ENCODE measurements at places on chromosomes 4 and X.

DNA sequence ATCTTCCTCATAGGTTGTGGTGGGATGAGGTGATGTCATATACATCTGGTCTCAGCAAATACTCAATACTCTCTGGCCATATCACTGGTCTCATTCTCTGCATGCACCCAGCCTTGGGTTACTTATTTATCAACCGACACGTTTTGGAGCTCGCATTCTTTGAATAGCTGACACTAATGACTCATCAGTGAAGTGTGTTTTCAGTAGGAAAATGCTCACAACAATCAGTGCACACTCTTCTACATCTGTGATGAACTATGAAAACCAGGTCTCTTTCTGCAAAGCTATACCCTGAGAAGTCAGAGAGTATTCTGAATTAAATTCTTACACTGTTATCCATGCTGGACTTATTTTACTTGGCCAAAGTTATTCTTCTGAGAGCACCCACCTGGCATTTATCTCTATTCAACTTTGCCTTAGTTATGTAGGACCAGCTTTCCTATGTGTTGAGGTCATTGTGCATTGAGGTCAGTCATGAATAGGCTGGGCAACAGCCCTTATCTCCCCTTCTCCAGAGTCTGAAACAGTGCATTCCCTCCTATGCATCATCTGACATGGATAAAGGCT, 58.7 kb upstream of the DHX15 start:
- no peak for DNase-seq

- no peak for DNase-seq
These were observed 217.9 kb downstream of the HS6ST2 start for GRCh38 chrX:132740316-132741123.

DNA sequence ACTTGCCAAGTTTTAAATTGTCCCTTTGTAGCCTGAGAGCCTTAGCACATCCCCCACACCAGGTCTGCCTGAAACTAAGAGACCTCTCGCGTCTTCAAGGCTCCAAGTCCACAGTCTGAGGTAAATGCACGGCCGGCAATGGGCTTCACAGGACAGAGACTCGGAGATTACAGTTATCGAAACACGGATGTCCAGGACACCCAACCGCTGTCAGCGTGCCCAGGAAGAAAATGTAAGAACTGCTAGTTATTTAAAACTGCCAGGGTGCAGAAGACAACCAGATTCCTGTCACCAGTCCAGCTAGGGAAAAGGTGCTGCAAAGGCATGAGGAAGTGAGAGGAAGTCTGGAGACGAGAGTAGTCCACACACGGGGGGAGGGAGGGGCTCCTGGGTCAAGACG, 28.9 kb downstream of the ZNF827 start:
- DNase-seq: no peak

DNA sequence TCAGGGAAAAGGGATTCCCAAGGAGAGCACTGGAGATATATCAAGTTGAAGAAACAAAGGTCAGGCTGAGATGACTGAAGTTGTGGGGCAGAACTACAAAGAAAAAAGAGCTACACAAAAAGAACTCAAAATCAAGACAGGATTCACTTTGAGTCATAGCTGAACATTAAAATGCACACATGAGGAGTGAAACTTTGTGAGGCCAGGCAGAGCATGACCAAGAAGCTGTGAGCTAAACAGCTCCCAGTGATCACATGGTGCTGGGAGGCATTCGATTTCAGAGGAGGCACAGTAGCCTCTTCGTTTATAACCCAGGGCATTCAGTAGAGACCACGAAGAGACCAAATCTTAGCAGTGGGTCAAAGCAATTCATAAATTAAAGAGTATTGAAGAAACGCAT, 145.3 kb downstream of the ATRX start:
- no peak for DNase-seq

- no peak for DNase-seq
These were observed 132.3 kb downstream of the CBR4 start for GRCh38 chr4:168877511-168878491.

GRCh38 chr4:6466756-6467381, 5.5 kb downstream of the PPP2R2C start:
- DNase-seq: no peak

DNA sequence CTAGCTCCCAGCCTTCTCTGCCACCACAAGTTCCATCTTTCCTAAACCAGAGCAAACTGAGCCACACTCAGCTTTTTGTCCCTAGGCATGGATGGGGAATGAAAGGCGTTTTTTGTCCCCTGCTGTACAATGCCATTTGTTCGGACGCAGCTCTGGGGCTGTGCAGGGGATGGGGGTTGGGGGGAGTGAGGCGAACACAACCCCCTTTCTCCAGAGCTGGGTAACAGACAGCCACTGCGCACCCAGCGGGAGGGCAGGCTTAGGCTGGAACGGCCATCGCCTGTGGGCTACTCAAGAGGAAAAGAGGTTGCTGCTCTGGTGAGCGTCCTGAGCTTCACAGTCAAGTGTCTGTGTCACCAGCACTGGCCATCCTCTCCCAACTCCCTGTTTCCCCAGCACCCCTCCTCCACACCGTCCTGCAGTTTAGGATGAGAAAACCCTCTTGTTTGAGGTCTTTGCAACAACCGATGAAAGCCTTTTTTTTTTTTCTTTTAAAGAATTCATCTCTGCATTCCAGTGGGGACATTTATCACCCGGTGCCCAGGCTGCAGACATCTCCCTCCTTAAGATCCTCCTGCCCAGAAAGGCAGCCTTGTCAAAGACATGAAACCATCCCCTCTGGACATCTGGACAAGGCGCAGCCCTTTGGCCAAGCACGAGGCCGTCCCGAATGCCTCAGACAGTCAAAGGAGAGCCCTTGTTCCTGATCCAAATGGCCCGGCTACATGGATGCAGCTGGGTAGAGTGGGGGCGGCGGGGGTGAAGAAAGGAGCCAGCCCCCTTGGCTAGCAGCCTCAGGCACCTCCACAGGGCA, 419.6 kb downstream of the BCOR start:
- no peak for DNase-seq

- no peak for DNase-seq
These were observed 102.5 kb downstream of the LARP7 start for GRCh38 chr4:112739442-112739841.

GRCh38 chrX:132093239-132093860, 34.5 kb downstream of the FRMD7 start:
- DNase-seq: no peak

- DNase-seq: no peak
These were observed 79.2 kb upstream of the DKK2 start for GRCh38 chr4:107115185-107115847.

DNA sequence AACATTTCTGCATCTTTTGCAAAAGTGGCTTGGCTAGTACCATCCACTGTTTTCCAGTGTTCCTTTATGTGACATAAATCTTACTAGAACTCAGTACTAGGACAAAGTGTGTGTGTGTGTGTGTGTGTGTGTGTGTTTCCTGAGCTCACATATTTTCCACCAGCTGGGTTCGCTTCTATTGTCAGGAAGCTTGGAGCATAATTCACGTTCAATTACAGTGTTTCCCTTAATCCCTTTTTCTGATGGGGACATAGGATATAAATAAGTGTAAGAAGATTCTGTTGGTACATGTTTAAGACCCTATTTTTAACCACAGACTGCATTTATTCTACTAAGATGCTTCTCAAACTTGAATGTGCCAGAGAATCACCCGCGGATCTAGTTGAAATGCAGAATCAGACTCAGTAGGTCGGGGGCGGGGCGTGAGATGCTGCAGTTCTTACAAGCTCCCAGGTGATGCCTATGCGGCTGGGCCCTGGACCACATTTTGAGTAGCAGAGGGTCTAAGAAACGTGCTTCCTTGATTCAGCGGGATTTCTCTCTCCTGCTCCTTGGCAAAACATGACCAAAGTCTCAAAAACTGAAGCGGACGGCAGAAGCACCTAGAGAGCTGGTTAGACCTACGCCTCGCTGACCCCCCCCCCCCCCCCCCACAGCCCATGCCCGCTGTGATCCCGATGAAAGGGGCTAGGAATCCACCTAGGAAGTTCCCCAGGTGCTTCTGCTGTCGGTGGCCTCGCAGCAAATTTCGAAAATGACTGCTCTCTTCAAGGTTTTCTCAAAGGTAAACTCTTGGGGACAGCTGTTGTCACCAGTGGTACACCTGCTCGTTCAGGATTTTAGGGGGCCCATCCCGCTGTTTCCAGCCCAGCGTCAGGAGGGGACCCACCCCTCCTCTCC, 797 bp downstream of the CD99L2 start:
- DNase-seq: peak; percentile 11

DNA sequence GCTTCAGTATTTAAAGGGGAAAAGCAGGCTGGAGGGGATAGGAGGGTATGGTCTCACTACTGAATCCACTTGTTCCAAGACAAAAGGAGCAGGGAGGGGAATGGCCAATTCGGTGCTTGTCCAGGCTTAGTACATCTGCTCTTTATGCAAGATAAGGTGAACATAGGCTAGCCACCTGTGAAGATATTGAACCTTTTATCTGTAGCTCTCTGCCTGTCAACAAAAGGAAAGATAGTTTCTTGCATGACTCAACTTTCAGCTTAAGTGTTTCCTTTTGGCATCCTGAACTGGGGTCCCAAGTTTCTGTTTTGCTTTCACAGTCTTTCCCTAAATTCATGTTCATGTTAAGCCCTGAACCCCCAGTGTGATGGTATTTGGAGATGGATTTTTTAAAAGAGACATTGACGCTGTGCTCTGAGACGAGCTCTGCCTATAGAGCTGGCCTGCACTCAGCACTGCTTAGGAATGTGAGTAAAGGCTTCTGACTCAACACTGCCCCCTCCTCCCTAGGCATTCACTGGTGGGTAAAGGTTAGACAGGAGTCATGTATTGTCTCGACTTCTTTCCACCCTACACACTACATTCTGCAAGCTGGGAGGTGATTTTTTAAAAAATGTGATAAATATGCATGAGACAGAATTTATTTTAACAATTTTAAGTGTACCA, 28.2 kb downstream of the FAM149A start:
- no peak for DNase-seq

- DNase-seq: no peak
These were observed 337.6 kb downstream of the PCDH18 start for GRCh38 chr4:137194670-137195069.

- no peak for DNase-seq
These were observed 1.1 kb downstream of the ELK1 start for GRCh38 chrX:47649271-47649670.

DNA sequence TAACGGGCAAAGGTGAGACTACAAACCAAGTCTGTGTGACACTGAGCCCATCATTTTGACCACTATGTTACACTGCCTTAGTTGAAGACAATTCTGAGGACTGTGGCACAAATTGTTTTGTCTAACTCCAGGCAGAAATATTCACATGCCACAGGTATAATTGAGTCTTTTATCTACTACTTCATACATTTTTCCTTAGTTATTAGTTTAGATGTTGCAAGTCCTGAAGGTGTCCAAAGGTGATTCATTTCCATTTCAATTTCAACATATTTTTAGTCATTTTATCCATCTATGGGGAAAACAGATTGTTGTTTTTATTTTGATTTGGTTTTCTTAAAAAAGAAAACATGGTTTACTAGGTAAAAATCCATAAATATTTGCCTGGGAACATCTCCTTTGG, 341.7 kb upstream of the SMIM31 start:
- no peak for DNase-seq

DNA sequence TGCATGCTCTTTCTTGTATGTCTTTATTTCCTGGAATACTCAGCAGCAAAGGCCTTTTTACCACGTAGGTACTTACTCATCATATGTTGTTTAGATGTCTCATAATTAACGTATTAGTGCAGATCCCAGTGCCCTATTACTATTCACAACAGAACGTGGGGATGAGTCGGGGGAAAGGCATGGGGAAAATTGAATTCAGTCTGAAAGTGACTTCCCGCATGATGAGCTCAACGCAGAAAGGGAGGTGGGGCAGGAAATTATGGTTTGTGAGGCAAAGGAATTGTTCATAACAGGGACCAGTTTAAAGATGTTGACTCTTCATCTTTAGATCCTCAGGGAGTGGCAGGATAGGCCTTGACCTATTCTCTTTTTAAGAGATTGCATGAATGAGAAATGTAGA, 2.0 kb upstream of the TMPRSS11D start:
- DNase-seq: no peak

DNA sequence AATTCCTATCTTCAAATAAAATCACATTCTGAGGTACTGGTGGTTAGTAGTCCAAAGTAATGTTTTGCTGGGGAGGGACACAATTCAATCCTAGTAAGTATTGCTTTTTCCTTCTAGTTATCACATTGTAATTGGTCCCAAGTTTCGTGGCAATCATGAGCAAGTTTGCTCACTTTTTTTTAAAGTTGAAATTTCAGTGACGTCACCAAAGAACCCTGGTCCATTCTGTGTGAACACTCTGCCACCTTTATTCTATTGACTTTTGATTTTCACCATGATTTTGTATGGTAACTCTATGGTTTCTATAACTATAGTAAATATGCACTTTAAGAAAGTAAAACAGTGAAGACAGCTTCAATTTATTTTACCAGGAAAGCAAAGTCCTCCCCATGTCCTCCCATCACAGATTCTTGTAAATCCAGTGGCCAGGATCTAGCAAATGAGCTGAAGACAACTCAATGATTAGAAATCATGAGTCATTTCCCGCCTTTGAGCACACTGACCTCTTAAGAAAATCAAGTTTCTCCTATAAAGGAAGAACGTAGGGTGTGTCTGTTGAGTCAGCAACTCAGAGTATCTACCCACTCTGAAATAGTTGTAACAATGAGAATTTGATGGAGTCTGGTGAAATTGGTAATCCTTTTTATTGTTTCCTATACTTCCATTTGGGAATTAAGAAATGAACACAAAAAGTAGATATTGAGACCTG, 1306.6 kb upstream of the PABPC4L start:
- DNase-seq: no peak

GRCh38 chrX:107272431-107272921, 66.1 kb downstream of the DNAAF6 start:
- no peak for DNase-seq

- no peak for DNase-seq
These were observed 15.0 kb downstream of the SCARB2 start for GRCh38 chr4:76198411-76199237.

- no peak for DNase-seq
These were observed 964.9 kb upstream of the GRIA3 start for GRCh38 chrX:122219226-122219625.

DNA sequence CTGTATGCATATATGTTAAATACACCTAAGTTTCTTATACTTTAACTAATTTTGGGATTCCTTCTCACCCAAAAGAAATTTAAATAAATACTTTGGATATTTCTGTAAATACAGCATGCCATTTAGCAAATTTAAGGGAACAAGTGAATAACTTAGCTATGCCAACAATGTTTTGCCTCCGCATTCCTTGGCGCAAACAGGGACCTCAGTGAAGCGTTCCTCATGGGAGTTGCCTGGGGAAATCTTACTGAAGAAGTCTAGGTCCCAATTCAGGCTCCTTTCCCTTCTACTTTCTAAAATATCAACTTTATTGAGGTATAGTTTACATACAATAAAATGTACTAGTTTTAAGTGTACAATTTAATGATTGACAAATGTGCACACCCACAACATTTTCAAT, 25.0 kb downstream of the COL4A5 start:
- DNase-seq: no peak

DNA sequence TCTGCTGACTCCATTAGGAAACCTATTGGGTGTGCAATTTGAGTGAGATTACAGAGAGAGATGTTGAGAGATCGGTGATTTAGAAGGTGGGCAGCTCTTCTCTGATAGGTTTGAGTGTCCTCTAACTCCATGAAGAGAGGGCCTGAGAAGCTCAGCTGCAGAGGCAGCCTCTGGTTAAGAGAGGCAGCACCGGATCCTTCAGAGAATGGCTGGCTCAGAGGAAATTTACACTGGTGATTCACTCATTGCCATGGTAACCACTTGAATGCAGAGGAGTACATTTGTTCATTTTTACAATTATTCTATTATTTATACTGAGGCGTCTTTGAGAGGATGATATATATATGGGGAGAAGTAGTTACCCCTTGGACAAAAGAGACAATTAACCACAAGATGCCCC, 171.7 kb downstream of the PDGFRA start:
- no peak for DNase-seq

GRCh38 chr4:81197864-81198524, 17.0 kb downstream of the PRKG2 start:
- DNase-seq: no peak
